ENCODE measurements at places on chromosomes 1 and 21. TPM values are rescaled to one million over a fixed set of nuclear protein-coding genes. Genes with fewer than 3 reads are reported as not detected.
A peak's percentile ranks its signal among the peaks of the same experiment; 100 is the strongest.

DNA sequence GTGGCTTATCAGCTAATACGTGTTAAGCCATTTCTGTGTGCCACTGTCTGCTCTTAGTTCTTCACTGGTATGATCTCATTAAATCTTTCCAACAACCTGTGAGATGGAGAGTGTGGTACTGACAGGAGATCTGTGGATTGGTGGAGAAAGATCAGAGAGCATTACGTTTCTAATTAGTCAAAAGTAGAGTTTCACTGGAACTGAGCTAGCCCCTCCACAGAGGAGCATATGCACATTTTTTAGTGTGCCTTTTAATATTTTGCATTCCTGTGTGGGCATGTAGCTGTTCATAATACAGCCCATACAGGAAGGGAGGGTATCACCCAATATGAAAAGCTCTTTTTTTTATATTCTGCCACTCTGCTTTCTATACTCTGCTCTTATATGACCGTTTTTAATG, 31.6 kb downstream of the UTS2 start:
- DNase-seq, result no peak

DNA sequence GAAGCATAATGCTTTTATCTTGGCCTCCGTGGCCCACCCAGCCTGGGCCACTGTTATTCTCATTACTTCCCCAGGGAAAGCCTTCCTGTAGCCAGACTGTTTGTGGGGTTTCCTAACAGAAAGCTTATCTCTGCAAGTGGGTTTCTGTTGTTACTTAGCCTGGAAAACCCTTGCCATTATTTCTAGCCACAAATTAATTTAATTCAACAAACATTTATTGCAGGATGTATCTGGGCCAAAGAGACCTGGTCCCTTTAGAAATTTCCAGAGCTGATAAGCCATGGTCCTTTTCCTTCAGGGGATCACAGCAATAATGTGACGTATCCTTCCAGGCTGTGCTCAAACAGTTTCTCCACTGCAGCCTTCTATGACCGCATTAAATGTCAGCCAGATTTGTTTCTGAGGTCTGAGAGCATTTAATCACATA, 20.9 kb downstream of the TNN start:
- no peak for DNase-seq

DNA sequence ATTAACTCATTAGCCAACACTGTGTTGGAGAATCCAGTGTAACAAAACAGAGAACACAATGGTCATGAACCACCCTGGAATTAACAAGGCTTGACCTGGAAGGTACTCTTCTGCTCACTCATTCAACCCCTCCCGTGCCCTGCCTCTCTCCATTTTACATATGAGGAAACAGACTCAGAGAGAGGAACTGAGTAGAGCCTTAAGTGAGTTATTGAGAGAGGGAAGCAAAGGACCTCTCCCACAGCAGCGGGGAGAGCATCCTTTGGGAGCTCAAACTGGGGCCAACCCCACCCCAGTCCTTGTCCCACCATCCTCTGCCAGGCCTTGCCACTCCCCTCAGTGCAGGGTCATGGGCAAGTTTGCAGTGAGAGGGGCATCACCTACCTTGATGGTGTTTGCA, 1.4 kb downstream of the S100A12 start:
- no peak for DNase-seq

DNA sequence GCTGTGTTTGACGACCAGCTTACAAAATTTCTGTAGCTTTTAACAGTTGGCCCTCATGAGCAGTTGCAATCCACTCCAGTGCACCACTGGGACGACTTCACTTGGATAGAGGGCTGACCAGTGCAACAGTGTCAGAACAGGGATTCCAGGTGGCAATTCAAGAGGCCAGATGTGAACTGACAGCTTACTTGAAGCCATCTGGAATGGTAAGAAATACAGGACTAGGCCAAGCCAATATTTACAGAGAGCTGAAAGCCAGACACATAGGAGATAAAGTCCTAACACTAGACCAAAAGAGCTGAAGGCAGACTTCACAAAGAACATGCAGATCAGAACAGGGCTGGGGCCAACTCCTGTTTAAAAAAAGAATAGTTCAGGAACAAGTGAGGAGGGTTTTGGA, 93.5 kb upstream of the NFIA start:
- no peak for DNase-seq

DNA sequence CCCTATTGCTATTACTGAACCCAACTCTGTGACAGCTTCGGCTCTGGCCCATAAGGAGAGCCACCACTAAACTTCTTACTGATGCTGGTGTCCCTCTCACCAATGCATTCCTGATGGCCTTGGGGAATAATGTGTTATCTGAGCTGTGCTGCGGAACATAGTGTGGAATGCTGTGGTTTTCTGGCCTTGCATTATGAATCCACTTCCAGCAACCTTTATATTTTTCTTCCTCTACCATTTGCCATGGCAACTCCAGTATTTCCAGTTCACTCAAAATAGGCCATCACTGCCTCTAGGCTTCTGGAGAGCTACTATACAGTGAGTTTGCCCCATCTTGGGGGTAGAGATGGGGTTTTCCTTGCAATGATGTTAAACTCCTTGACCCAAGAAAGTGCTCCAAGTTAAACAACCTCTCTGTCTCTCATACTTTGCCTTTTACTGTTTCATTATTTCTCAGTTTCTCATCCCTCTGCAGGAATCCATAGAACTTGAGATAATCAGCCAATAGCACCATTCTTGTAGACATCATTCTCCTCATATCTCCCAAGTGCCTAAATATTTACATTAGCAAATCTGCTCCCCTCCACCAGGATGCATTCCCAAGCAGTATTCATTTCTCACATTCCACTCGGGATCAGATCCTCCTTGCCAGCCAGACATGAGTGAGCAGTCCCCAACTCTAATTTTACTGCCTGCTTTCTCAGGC, 11.1 kb upstream of the RAVER2 start:
- DNase-seq, result no peak

DNA sequence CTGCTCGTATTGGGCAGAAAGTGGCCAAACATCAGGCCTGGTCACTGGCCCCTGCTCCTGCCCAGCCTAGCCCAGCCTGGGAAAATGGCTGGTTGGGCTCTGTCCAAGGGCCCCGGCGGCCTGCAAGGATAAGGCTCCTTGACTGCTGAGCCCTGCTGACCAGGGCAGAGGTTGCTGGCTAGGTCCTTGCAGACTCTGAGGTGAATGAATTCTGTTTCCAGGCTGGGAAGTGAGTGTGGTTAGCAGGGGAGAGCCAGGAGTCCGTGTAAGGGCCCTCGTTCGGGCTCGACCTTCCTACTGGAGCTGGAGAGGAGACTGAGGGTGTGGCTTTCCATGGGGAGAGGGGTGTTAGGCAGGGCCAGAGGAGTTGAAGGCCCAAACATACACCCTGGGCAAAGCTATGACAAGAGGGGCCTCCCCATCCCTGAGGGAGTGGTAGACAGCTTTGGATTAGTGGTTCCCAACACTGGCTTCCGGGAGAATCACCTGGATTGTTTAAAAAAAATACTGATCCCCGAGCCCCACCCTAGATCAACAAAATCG, 20.6 kb downstream of the CSF1 start:
- peak; percentile 81 for DNase-seq

- DNase-seq, result no peak
These were observed 36.8 kb upstream of the MACF1 start for GRCh38 chr1:39167632-39168209.

DNA sequence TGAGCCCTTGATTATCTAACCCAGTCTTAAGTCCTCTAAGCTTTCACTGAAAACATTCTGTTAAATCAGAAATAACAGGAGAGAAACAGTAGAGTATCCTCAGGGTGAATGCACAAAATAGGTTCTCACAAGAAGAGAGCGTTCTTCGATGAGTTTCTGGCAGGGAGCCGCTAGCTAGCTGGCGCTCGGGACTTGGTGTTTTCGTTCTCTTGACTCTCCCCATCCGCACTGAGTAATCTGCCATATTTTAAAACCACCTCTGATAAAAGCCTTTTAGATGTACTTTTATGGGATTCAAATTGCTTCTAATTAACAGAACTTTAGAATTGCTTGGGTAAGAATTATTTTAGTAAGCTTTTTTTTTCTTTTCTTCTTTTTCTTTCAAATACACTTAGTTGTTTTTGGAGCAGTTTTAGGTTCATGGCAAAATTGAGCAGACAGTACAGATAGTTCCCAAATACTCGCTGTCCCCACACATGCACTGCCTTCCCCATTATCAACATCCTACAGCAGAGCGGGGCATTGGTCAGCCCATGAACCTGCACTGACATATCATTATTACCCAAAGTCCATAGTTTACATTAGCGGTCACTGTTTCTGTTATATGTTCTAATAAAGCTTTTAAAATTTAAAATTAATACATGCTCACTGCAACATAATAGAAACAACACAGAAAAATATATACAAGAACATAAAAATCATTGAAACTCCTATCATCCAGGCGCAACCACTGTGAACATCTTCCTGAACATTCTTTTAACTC, 35.4 kb downstream of the PRDM2 start:
- DNase-seq, result no peak

DNA sequence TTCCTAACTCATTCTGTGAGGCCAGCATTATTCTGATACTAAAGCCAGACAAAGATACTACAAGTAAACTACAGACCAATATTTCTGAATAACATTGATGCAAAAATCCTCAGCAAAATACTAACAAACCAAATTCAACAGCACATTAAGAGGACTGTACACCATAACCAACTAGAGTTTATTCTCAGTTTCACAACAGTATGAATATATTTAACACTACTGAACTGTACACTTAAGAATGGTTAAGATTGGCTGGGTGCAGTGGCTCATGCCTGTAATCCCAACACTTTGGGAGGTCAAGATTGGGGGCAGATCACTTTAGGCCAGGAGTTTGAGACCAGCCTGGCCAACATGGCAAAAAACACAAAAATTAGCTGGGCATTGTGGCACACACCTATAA, 77.0 kb downstream of the LBR start:
- DNase-seq, result no peak

GRCh38 chr1:42966688-42967612, 8.3 kb upstream of the SLC2A1 start:
- no peak for DNase-seq

FNBP1L gene
- 10.1 TPM for polyA plus RNA-seq

PLXNA2 gene
- 48.7 TPM for polyA plus RNA-seq

SLC6A9 gene
- 5.0 TPM for polyA plus RNA-seq

ITLN2 gene
- 0.19 TPM for polyA plus RNA-seq

TNFSF18 gene
- polyA plus RNA-seq, result not detected

UMODL1 gene
- not detected for polyA plus RNA-seq
